ENCODE measurements at places on chromosomes 1 and 21. TPM values are rescaled to one million over a fixed set of nuclear protein-coding genes. Genes with fewer than 3 reads are reported as not detected.

BARHL2 gene
- total RNA-seq = not detected

DNA sequence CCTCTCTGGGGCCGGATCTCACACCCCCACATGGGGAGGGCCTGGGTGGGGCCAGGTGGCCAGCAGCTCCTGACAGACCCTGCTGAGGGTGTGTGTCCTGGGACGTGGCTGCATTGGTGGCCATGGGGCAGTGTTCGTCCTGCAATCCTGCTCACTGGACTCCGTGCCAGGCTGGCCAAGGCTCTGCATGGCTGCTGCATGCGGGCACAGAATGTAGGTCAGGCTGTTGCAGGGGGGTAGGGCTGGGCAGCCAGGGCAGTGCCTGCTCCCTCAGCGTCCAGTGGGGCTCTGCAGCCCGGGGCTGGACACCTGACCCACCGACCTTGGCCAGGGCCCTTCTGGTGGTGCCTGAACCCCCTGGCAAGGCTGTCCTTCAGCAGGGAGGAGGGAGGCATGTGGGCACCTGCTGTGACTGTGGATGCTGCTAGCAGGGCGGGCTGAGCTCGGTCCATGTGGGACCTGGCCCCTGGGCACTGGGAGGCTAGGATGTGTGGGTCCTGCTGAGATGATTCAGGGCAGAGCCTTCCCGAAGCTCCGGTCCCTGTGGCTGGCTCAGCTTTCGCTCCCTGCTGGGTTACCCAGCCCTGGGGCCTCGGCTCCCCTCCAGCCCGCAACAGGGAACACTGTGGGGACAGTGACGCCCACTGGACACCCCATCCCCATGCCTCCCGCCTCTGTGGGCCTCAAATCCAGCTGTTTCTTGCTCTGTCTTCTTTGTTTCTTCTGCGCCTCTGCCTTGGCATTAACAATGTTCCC lies 14.9 kb upstream of the PLCH2 start:
- no peak for DNase-seq

ACTA1 gene
- total RNA-seq = 0.33 TPM

DNA sequence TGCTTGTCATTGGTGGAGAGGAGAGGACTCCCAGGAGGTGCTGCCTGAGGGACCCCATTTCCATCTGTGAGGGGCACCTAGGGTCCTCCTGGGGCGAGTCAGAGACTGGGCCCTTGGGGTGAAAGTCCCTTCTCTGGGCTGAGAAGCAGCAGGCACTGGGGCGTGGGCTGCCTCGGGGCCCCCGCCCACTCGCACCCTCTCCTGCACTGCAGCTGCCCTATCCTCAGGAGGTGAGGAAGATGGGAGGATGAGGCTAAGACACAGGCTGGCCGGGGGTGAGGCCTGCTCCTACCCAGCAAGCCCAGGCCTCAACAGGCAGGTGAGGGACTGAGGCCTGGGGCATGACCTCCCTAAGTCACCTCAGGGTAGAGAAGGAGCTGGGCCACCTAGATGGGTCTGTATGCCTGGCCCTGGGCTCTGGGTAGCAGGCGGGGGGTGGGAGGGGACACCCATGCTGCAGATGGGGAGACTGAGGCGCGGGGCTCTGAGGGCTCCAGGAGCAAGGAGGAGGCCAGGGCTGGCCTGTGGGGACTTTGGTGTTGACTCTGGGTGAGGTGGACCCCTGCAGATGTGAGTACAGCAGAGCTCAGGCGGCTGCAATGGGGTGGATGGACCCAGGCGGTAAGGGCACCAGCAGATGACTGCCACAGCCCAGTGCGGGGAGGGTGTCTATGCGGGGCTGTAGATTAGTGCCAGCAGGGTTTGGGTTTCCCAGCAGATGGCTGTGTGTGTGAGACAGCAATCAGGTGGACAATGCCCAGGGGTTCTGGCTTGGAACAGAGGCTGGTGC lies 10.4 kb upstream of the ZNF669 start:
- DNase-seq = no peak

DNA sequence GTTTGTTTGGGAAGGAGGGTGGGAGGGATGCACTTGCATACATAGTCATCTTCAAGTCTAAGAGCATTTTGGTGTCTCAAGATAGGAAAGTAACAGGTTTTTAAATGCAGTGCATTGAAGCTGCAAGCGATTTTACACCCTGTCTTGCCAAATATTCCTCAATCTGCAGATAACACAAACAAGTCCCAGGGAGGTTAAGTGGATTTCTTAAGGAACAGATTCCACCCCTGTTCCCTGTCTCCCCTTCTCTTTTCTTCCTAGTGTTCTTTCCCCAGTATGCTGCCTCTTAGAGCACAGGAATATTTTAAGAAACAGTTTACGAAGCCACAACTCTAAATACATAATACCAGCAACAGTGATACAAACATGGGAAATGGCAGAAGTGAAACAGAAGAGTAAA lies 389.9 kb downstream of the PLPP3 start:
- no peak for DNase-seq

IL20 gene
- not detected for total RNA-seq

DNA sequence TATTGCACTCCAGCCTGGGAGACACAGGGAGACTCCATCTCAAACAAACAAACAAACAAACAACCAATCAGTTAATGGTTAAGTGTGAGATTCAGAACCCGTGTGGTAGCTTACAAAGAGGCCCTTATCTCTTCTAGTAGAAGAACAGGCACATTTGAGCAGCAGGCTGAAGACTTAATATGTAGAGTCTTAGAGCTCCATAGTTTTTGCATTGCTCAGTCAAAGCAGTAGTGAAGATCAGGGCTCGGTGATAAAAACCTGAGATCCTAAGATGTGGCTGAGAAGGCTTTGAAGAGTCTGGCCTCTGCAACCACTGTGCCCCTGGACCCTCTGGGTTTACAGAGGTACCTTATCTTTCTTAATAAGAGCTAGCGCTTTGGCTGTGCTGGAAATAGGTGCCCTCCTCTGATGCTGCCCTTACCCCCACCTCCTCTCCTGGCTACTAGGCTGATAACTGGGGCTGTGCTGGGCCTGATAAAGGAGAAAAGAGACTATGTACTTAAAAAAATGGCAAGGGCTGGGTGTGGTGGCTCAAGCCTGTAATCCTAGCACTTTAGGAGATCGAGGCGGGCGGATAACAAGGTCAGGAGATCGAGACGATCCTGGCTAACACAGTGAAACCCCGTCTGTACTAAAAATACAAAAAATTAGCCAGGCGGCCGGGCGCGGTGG lies 10.5 kb upstream of the UCK2 start:
- DNase-seq = no peak

DNA sequence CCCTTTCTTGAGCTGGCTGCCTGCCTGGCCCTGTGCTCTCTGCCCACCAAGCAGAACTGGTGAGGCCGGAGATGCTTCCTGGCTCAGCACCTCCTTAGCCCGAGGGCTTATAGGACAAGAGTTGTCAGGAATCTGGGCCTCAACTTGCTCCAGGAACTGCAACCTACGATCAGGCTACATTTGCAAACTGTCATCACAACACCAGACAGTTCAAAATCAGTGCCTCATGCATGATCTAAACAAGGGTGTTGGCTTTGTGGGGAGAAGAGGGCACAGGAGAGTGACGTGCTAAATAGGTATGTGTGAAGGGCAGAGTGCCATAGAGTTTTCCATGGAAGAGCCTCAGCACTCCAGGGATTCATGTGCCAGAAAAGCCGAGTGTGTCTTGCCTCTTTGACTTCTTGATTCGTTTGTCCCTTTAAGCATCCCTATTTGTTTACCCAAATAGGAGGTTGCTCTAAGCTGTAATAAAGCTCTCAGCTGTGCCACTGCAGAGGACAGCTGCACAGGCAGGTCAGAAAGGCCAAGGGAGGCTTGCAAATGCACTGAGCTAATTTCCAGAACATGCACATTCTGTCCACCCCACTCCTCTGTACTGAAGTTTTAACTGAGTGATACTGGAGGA lies 30.2 kb upstream of the NEK2 start:
- peak; percentile 58 for DNase-seq

GRCh38 chr1:230926182-230926581 lies 52.5 kb downstream of the TTC13 start:
- DNase-seq = no peak

- no peak for DNase-seq
These were observed 55.9 kb downstream of the SEC16B start for GRCh38 chr1:177913762-177914540.

S100A3 gene
- not detected for total RNA-seq

SLC9C2 gene
- not detected for total RNA-seq

DNA sequence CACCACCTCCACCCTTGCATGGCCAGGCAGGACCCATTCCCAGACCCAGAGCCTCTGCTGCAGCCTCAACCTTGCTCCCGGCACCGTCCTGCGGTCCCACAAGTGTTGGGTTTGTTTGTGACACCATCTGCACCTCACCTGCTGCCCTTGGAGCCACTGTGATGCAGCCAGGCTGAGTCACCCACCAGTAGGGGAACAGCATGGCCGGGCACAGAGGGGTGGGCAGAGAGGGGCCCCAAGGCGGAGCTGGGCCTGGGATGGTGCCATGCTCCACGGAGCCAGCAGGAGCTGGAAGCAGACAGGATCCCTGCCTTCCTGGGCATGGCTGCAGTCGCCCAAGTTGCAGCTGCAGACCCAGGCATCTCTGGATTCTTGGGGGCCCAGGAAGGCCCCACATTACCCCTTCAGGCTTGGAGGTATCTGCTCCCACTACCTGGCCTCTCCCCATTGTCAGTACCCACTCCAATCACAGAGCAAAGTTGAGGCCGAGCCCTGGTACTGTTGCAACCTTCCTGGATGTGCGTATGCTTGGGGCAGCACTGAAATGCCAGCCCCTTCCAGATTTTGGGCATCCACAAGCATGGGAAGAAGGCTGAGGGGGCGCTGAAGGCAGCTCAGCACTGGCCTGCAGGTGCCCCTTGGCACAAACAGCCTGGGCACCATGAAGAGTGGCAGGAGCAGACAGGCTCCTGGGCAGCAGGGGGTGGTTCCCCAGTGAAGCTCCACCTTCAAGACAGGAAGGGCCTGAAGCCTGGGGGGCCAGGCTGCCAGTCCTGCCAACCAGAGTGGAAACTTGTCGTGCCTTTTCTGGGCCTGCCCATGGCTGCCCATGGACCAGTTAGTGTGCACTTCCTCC lies 172.8 kb downstream of the MATN1 start:
- DNase-seq = no peak

DNA sequence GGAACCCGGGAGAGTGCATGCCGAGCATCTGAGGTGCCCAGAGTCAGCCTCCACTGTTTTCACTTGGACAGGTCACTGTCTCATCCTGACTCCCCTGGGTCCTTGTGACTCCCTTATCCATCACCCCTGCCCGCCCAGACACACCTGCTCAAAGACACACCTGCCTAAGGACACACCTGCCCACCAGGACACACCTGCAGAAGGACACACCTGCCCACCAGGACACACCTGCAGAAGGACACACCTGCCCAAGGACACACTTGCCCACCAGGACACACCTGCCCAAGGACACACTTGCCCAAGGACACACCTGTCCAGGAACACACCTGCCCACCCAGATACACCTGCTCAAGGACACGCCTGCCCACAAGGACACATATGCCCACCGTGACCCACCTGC lies 70.8 kb upstream of the ARHGEF16 start:
- DNase-seq = no peak

C2CD4D gene
- total RNA-seq = 0.33 TPM

DNA sequence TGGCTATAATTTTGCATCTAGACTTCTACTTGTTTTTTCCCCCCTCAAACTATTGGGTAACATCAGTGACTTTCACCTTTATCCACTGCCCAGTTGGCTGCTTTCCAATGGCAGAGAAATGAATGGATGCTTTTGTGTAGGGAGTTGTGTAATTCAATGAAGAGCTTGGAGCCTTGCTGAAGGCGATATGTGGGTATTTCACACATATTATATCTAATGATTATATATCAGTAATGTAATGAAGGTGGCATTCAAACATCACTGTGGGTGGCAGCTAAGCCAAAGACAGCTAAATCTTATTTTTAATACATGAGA lies 81.2 kb downstream of the TGFB2 start:
- DNase-seq = peak; percentile 19

DNA sequence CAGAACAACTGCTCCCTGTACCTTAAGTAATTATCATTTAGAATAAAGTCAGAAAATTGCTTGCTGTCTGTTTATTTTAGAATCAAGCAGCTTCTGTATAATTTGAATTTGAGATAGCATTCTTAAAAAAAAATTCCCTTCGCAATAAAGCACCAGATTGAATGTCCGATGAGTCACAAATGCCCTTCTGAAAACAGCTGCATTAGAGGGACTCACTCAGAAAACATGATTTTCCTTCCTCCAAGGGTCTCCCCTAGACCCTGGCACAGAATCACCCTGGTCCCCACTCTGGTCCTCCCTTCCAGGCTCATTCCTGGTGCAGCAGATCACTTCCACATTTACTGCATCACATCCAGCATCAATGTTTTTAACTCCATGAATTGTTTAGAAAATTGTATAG lies 471.1 kb upstream of the VAMP3 start:
- no peak for DNase-seq

- DNase-seq = peak; percentile 55
These were observed 1.5 kb downstream of the PGBD5 start for GRCh38 chr1:230424391-230425251.

DNA sequence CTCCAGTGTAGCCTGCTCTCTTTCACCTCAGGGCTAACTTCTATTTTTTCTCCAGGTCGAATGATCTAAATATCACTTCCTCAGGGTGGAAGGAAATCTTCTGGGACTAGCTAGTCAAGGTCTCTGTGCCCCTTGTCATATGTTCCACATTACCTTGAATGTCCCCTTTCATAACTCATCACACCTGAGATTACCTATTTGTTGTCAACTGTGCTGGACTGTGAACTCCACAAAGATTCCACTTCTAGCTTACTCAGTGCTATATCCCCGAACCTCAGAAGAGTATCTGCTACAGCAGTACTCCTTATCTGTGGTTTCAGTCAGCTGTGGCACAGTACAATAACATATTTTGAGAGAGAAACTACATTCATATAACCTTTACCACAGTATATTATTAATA lies 14.6 kb upstream of the SYNJ1 start:
- DNase-seq = no peak

- DNase-seq = no peak
These were observed 1.3 kb downstream of the SH2D2A start for GRCh38 chr1:156815307-156815826.

- DNase-seq = no peak
These were observed 74.3 kb downstream of the DHRS3 start for GRCh38 chr1:12543740-12544154.

PEAR1 gene
- 13.7 TPM for total RNA-seq

GRCh38 chr1:199983531-199983930 lies 44.0 kb upstream of the NR5A2 start:
- DNase-seq = no peak

MRAP gene
- not detected for total RNA-seq

Data from thyroid gland (tissue), 4 donors.